ENCODE measurements at places on chromosomes 3 and 15. TPM values are rescaled to one million over a fixed set of nuclear protein-coding genes. Genes with fewer than 3 reads are reported as not detected.

DNA sequence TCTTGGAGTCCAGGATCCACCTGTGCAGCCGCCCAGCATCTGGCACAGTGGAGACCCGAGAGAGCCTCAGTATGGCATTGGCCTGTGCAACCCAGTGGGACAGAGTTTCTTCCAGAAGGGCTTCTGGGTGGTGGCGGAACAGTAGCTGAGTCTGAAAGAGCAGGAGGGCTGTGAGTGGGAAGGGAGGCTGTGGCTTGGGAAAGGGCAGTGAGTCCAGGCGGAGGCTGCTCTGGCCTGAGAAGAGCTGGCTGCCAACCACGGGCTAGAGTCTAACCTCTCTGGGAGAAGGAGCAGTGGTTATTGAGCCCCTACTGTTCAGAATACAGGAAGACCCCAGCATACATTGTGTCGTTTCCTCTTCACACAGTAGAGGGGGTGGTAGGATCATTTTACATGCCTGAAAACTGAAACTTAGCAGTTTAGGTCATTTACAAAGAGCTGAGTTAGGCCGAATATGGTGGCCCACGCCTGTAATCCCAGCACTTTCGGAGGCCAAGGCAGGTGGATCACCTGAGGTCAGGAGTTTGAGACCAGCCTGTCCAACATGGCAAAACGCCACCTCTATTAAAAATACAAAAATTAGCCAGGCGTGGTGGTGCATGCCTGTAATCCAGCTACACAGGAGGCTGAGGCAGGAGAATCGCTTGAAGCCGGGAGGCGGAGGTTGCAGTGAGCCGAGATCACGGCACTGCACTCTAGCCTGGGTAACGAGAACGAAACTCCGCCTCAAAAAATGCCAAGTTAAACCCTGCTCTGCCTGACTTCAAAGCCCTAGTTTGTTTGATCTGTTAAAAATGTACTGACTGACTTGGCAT is 3.2 kb downstream of the AEN start:
- H3K4me1 ChIP-seq: peaks cover 48% of the 10 kb centered on the region
- no peaks in the 10 kb centered on the region for H3K27me3 ChIP-seq
- H3K36me3 ChIP-seq: peaks cover 41% of the 10 kb centered on the region
- no peak overlapping the region for H3K4me3 ChIP-seq

- DNase-seq: no peak
- H3K27ac ChIP-seq: no peak overlapping the region
- H3K36me3 ChIP-seq: peaks cover 86% of the 10 kb centered on the region
- H3K4me3 ChIP-seq: no peak overlapping the region
These were observed 10.1 kb downstream of the CLK3 start for GRCh38 chr15:74625693-74626092.

DNA sequence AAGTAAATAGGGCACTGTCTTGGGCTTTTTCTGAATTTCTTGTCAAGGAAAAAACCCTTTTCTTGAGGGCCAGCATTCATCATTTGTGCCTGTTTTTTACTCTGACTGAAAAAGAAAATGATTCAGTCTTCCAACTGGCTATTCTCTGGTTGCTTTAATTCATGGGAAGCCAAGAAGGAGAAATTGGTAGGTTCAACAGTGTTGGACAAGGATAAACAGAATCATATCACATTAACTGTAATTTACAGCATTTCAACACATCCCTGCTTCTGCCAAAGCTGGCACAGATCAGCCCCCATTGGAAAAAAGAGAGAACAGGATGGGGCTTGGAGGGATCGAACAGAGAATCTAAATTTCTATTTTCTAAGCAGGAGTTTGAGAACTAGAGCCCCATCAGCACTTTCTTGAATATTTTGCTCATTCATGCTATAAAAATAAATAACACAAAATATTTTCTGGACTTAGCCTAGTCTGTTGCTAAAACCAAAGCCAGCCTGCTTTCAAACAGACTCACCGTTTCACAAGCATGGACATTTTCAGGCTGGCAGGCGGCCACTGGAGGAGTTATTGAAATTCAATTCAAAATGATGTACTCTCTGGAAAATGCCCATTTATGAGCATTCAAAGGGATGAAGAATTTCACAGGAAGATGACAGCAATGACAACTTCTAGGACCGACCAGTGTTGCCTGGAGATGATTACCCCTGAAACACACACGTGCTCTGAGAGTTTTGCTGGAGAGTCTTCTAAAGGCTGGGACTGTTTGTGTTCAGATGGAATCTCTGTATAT is 181.2 kb downstream of the WNT5A start:
- no peaks in the 10 kb centered on the region for H3K27me3 ChIP-seq
- no peak for DNase-seq
- H3K36me3 ChIP-seq: no peaks in the 10 kb centered on the region
- H3K4me1 ChIP-seq: peaks cover 7% of the 10 kb centered on the region

GRCh38 chr3:126197854-126198584 is 17.6 kb upstream of the ALDH1L1 start:
- no peaks in the 10 kb centered on the region for H3K4me1 ChIP-seq
- H3K27me3 ChIP-seq: no peaks in the 10 kb centered on the region
- no peak overlapping the region for H3K27ac ChIP-seq
- DNase-seq: peak; percentile 68
- H3K4me3 ChIP-seq: no peak overlapping the region

DNA sequence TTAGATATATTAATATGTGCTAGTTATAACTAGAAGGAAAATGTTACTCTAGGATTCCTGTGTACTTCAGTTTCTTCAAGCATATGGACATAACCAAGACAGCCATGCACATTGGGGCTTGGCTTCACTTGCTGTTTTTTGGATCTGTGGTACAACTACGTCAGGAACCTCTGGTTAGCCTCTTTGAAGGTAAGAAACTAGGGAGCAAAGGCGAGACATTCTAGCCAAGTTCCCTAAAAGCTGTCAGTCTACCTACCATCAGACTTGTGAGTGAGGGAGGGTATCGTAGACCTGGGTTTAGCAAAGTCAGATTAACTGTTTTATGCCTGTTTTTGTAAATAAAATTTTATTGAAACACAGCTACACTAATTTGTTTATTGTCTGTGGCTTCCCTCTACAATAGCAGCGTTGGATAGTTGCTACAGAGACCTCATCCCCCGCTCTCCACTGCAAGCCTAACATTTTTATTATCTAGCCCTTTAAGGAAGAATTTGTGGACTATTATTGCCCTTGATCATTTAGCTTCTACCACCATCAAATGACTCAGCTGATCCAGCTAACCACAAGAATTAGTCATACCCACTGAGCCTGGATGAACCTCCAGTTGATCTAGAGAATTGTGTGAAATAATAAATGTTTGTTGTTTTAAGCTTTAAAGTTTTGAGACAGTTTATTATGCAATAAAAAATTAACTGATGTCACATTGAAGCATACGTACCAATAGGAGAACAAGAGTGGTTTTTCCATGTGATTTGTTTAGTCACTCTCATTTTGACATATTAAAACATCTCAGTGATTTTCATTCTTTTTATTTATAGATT is 58.1 kb downstream of the RSRC1 start:
- H3K36me3 ChIP-seq: no peaks in the 10 kb centered on the region
- peak overlapping the region; percentile 59 for H3K27ac ChIP-seq
- H3K27me3 ChIP-seq: no peaks in the 10 kb centered on the region
- H3K4me3 ChIP-seq: peak overlapping the region; percentile 49
- peak; percentile 96 for DNase-seq

DNA sequence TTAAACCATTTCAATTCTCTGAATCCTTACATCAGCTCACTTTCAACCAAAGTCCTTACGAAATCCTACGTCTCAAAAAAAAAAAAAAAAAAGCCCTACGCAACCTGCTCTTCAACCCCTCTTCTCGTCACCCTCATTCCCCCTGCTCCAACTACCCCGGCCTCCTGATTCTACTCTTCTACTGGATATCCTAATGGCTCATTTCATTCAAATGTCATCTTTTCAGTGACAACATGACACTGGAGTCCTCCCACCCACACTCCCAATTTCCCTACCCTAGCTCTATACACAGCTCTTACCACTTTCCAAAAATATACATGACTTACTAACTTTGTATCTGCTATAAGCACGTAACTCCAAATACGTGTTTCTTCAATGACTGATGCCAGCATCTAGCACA is 11.5 kb downstream of the UBP1 start:
- no peak for DNase-seq
- H3K27ac ChIP-seq: peak overlapping the region; percentile 62
- H3K27me3 ChIP-seq: no peaks in the 10 kb centered on the region
- H3K4me1 ChIP-seq: peaks cover 48% of the 10 kb centered on the region

DNA sequence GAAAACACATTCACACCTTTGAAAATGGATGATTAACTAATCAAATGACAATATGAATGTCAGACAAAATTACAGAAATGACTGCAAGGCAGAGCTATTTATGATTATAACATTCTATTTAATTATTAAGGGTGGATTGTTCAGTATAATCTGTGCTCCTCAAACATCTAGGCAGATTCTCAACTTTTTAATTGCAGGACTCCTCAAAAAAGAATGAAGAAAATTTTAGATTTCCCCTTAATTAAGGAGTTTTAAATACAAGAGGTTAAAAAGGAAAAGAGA is 22.6 kb upstream of the CMC1 start:
- H3K4me3 ChIP-seq: no peak overlapping the region
- no peaks in the 10 kb centered on the region for H3K36me3 ChIP-seq
- H3K4me1 ChIP-seq: no peaks in the 10 kb centered on the region
- H3K27ac ChIP-seq: no peak overlapping the region
- no peak for DNase-seq
- H3K27me3 ChIP-seq: no peaks in the 10 kb centered on the region

GRCh38 chr3:149299938-149300801 is 33.3 kb downstream of the TM4SF18 start:
- peak overlapping the region; percentile 90 for H3K27ac ChIP-seq
- peaks cover 21% of the 10 kb centered on the region for H3K4me1 ChIP-seq
- H3K27me3 ChIP-seq: no peaks in the 10 kb centered on the region
- H3K36me3 ChIP-seq: no peaks in the 10 kb centered on the region
- DNase-seq: peak; percentile 97

DNA sequence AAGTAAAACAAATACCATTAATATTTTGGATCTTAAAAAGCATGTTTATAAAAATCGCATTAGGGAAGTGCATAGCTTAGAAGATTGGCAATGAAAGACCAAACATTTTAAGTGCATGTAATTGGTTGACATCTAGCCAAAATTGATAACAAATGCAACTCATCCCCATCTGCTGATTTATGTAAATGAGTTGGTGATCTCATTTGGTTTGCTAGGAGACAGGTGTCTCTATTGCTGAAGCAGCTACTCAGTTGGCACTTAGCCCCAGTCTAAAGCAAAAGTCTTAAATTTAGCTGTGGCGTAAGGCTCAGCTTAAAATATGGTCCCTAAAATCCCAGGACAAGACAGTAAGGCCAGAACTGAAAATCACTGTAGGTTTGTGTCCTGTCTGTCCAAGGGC is 113.5 kb upstream of the CHL1 start:
- no peak overlapping the region for H3K27ac ChIP-seq
- DNase-seq: no peak
- no peaks in the 10 kb centered on the region for H3K27me3 ChIP-seq
- no peak overlapping the region for H3K4me3 ChIP-seq
- no peaks in the 10 kb centered on the region for H3K36me3 ChIP-seq

GRCh38 chr3:146464783-146465182 is 4.6 kb downstream of the PLSCR2 start:
- H3K27ac ChIP-seq: peak overlapping the region; percentile 85
- peaks cover 20% of the 10 kb centered on the region for H3K4me1 ChIP-seq
- H3K36me3 ChIP-seq: no peaks in the 10 kb centered on the region
- no peaks in the 10 kb centered on the region for H3K27me3 ChIP-seq

- no peak overlapping the region for H3K27ac ChIP-seq
- peaks cover 14% of the 10 kb centered on the region for H3K36me3 ChIP-seq
- H3K27me3 ChIP-seq: no peaks in the 10 kb centered on the region
- H3K4me3 ChIP-seq: no peak overlapping the region
- no peak for DNase-seq
- H3K4me1 ChIP-seq: no peaks in the 10 kb centered on the region
These were observed 132.1 kb downstream of the FEZF2 start for GRCh38 chr3:62241279-62241678.

DNA sequence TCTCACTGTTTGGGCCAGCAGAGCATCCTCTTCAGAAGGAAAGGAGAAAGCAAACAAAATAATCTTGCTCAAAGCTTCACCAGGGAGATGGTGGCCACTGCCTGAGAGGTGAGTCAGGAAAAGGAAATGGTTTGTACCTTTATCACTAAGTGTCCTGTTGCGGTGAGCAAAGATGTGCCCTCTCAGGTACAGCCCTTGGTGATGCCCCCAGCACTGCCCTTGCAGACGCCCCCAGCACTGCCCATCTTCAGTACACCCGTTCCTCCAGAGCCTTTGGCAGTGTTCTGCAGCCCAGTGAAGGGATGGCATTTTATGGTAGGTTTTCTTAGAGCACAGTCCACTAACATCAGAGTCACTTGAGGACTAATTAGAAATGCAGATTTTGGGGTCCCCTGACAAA is 92.3 kb downstream of the ZNF621 start:
- DNase-seq: no peak
- H3K4me3 ChIP-seq: no peak overlapping the region
- no peak overlapping the region for H3K27ac ChIP-seq

GRCh38 chr15:40081691-40082194 is 26.9 kb downstream of the BMF start:
- no peak overlapping the region for H3K27ac ChIP-seq
- DNase-seq: no peak
- peaks cover 19% of the 10 kb centered on the region for H3K27me3 ChIP-seq

DNA sequence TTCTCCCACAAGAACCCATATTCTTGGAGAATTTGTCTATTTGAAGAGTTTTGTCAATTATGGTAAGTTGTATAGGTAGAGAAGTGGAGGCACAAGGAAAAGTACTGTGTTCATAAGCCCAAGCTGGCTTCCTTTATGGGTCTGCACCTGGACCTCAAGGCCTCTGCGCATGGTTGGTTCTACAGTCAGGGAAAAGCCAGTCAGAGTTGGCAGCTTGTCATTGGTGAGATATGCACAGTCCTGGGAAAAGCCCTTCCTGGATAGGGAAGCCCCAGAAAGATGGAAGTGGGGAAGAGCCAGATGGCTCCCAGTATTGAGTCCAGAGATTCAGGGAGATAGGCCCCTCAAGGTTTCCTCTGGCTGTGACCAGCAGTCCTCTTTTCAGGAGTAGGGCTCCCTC is 15.8 kb downstream of the BOC start:
- DNase-seq: no peak
- H3K4me1 ChIP-seq: peaks cover 8% of the 10 kb centered on the region
- H3K27ac ChIP-seq: no peak overlapping the region

Gene CLDN11
- not detected for total RNA-seq

Gene SAMD7
- not detected for total RNA-seq

Data from MCF 10A (cell line).